Neuronal stem cell (in vitro differentiated cells): ENCODE measurements at places on chromosomes 4 and X.

- no peak for DNase-seq
Measured at GRCh38 chrX:20217906-20218305, 48.8 kb downstream of the RPS6KA3 start.

- peak; percentile 27 for DNase-seq
Measured at GRCh38 chr4:173990126-173990868, 293.2 kb downstream of the FBXO8 start.

DNA sequence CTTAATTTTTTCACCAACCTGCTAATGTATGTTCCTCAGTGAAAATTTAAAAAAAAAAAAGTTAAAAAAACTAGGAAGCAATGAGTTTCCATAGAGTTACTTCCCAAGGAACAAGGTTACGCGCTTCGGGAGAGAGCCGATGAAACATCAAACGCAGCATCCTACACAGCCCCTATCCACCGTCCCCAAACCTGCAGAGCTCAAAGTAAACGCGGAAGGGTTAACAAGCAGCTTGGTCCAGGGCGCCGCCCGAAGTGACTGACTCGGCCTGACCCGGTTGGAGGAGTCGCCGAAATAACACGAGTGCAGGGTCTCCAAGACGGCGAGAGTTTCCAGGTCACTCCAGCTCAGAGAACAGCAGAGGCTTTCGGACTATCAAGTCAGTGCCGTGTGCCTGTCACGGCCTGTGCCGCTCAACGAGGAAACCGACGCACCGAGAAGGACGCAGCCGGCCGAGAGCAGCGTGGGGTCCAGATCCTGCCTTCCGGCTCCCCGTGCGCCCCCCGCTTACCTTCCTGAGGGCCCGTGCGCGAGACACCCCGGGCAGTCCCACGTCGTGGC lies 512 bp downstream of the NOP14 start:
- DNase-seq = peak; percentile 71

DNA sequence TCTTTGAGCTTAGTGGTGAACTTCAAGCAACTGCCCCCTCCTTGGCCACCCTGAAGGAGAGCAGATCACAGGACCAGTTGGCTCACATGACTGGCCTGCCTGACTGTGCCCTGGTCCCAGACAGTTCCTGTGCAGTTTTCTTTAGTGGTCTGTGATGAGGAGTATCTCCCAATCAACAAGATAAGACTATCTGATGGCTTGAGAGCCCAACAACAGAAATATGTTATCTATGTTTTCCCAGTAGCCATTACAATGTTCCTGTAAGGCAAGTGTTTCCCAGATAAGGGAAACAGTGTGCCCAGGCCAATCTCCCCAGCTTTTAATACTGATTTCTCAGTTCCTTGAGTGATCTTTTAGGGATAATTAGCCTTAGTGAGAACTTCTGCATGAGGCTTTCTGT lies 14.2 kb upstream of the TIMM8A start:
- DNase-seq = no peak

- DNase-seq = no peak
Measured at GRCh38 chr4:138612428-138612827, 370.3 kb upstream of the SLC7A11 start.

DNA sequence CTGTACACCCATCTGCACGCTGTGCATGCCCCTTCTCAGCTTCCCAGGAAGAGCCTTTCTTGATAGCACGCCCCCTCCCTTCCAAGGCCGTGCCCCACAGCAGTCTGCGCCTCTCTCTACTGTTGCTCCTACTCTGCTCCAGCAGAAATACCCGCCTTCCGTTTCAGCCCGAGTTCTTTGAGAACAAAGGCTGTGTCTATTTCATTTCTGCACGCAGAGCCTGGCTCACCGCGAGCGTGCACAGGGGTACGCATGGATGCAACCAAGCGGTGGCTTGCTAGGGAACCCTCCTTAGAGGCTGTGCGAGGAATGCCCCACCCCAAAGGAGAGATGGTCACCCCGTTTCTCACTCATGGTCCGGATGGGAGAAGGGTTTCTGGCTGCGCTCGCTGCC lies 485 bp downstream of the AADAT start:
- DNase-seq = peak; percentile 29

DNA sequence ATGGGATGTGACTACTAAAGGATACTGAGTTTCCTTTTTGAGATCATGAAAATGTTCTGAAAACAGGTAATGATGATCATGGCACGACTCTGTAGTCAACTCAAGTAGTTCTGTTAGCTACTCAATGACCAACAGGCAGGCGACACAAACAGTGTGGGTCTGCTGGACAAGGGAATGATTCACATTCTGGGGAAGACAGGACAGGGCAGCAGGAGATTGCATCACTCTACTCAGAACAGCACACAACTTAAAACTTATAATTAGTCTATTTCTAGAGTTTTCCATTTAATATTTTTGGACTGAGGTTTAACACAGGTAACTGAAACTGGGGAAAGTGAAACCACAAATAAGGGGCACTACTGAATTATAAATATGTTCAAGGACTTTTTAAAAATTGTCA lies 365.2 kb downstream of the PRDM5 start:
- DNase-seq = no peak

GRCh38 chr4:10120943-10121567 lies 4.5 kb upstream of the WDR1 start:
- no peak for DNase-seq

- peak; percentile 49 for DNase-seq
Measured at GRCh38 chr4:168153596-168154440, 61.5 kb downstream of the ANXA10 start.

GRCh38 chr4:82104578-82104977 lies 269.2 kb downstream of the HNRNPD start:
- DNase-seq = no peak

DNA sequence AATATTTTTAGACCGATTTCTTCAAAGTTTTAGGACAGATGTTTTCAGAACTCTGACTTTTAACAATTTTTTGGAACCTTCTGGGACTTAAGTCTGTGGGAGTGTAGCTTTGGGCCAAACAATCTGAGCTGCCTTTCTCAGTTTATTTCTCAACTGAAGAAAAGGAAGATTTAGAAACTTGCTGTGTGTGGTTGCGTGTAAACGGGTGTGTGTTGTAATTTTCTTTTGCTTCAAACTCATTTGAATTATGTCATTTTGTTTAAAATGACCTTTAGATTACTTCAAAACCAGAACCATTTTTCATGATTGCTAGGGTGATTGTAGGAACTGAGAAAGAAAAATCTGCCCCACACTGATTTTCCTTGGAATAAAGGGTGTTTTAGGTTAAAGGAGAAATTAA lies 577.7 kb upstream of the GALNTL6 start:
- DNase-seq = no peak

DNA sequence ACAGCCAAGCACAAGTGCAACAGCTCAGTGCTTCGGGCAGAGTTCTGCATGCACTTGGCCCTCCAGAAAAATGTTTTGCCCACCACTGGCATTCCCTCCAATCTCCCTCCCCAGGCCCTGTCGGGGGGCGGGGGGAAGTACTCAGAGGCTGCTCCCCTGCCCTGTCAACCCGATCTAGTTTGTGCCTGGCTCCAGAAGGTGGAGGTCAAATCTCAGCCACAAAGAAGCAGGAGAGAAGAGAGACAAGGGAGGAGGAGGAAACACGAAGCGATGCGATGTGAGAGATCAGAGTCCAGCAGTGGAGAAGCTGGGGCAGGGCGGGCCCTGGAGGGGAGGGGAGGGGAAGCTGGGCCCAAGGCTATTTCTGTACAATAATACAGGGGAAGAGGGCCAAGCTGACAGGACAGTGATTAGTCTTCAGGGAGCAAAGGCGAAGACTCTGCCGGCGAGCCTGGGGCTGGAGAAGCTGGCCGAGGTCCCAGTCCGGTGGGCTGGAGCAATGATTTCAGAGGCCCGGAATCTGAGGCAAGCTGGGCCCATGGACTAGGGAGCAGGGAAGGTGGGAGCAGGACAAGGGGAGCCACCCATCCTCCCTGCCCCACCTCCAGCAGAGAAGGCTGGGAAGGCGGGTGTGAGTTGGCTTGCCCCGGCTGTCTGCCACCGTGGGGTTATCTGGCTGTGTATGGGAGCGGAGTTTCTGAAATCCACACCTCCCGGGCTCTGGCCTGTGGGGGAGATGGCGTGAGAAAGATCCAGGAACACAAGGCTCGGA lies 167.1 kb downstream of the EFNB1 start:
- DNase-seq = no peak

- DNase-seq = peak; percentile 42
Measured at GRCh38 chr4:25654971-25655963, at the start of gene SLC34A2. Gene SLC34A2, plus strand, starts transcription at chr4:25655851. Its CDS starts 6,650 bp downstream, at chr4:25662501.

GRCh38 chr4:96342196-96342595 lies 502.3 kb downstream of the PDHA2 start:
- no peak for DNase-seq

DNA sequence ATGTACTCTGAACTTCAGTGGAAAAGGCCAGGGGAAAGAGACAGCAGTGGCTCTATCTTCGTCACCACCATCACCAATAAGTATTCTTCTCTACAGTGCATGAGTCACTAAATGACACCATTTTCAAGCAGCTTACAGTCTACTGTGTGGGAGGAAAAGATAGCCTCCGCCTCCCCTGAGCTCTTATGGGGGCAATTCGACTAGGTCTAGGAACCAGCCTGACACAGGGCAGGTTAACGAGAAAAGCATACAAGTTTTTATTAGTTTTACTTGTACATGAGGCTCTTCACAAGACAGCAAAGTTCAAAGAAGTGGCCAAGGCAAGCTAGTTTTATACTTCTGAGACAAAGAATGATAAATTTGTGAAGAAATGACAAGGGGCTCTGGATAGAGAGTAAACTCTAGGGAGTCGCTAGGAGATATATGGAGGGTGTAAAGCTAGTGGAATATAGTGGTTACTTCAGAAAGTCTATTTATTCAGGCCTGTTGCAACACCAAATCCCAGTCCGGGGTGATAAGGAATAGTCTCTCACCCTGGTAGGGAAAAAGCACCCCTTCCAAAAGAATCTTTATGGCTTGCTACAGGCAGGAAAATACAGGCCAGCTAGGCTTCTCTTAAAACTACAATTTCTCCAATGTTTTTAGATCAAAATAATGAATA lies 49.7 kb downstream of the SCD5 start:
- no peak for DNase-seq

GRCh38 chr4:38315286-38315685 lies 348.7 kb upstream of the KLF3 start:
- no peak for DNase-seq

GRCh38 chr4:166182145-166182544 lies 309.1 kb downstream of the TLL1 start:
- DNase-seq = no peak

- DNase-seq = no peak
Measured at GRCh38 chr4:103197765-103198110, 405 bp downstream of the CENPE start.

GRCh38 chrX:68894142-68894512 lies 65.3 kb downstream of the EFNB1 start:
- DNase-seq = no peak

- no peak for DNase-seq
Measured at GRCh38 chr4:15005474-15006115, 3.3 kb downstream of the CPEB2 start.

DNA sequence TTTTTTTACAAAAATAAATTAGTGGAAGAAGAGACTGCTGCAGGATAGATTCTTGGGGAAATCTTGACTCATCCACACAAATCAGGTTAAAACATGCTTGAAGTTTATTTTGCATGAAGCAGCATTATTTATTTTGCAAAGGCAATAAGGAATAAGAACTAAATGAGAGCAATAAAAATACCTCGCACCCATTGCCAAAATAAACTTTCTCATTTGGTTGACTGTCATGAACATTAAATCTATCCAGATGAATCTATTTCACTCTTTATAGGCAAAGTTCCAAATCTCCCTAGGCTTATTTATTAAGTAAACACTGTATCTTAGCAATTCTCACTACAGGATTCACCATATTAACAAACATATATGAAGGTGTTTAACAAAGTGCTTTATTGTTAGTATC lies 58.9 kb downstream of the HOPX start:
- no peak for DNase-seq

- DNase-seq = no peak
Measured at GRCh38 chr4:128390475-128390996, 102.9 kb upstream of the PGRMC2 start.

DNA sequence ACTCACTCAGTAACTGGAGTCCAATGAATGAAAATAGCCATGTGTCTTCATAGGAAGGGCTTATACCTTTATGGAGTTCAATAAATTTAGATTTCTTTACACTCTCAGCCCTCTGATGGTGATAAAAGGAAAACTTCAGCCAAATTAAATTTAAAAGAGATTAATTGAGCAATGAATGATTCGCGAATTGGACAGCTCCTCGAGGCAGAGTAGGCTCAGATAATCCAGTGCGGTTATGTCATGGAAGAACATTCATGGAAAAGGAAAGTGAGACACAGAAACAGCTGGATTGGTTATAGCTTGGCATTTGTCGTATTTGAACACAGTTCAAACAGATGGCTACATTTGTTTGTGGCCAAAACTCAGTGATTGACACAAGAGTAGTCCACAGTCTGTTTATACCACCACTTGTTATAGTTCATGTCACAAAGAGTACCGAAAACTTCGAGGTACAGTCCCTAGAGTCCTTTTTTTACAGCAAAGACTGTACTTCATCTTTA lies 54.6 kb upstream of the TACR3 start:
- DNase-seq = no peak

DNA sequence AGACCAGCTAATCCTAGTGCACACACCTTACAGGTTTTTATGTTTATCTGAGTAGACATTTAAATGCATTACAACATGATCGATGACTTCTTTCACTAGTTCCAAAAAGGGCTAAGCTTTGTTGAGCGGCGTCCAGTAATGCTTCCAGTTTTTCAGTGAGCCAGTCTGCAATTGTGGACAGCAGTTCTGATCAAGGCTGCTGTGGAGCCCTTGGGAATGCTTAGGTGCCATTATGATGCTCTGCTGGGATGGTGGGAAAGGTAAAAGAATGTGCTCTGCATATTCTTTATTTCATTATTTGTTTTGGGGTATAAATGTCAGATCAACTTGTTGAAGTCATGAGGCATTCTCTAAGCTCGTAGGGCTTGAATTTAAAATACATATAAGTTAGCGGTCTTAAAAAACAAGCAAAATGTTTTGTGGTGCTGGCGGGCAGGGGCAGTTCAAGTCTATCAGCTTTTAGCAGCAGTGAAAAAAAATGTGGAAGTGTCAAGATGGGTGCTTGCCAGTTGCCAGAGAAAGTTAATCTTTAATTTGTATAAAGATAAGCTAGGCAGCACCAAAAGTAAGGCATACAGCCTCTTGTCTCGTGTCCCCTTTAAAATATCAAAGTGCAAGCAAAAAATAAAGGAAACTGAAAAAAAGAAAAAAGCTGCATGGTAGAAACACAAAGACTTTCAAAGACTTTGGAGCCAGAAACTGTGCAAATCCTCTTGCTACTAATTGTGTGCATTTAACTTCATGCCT lies 5.8 kb downstream of the MID1IP1 start:
- no peak for DNase-seq

DNA sequence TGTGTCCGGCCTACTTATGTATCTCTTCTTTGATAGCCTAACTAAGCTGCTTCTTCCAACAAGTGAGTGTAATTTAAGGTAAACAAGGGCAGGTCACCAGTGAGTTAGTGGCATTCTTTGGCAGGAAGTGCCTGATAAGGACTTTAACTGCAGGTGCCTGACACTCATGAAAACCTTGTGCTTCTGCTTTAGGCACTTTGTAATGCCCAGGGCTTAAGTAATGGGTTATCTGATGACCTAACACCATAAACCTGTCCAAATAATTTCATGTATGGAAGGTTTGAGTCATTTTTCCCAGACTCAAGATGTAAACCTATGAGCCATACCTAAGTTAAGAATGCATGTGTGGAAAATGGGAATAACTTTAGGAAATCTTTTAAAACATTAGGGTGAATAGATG lies 43.0 kb downstream of the BCOR start:
- DNase-seq = no peak
